ENCODE measurements at places on chromosomes 2 and 18. TPM values are rescaled to one million over a fixed set of nuclear protein-coding genes. Genes with fewer than 3 reads are reported as not detected.

DNA sequence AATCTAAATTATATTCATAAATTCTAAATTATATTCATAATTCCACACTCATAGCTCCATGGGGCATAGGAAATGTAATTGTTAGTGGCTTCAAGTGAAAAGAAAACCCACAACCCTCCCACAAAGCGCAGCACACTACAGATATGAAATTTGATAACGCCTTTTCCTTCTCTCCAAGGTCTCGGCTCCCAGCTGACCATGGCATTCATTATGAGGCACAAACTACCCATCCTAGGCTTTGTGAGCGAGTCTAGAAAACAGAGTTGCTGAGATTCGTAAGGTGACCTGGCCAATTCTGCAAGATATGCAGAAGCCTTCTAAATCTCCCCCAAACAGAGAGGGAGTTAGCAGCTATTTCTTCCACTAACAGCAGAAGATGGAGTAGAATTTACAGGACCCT is 5.4 kb downstream of the NPPC start:
- DNase-seq: no peak

DNA sequence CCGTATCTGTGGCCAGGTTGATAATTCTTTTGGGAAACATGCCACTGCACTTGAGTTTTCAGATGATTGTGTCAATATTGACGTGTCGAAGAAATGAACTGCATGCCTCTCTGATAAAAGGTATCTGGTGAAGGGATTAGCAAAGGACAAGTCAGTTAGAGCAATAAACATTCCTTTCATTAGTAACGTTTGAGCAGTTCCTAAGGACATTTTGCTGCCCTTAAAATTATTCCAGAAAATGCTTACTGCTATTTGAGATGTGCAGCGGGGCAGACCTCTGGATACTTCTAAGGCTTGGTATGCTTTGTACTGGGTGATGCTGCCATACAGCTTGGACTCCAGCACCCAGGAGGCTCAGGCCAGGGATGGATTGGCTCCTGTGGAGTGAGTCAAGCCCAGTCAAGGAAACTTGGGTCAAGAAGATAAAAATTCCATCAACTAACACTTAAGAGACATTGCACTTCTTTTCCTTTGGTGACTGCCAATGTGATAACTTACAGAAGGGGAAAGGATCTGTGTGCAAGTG is 166.7 kb downstream of the FHOD3 start:
- DNase-seq: no peak

The SPDYA gene
- 0.13 TPM for total RNA-seq

GRCh38 chr18:64851726-64852125 is 702.8 kb upstream of the LINC00305 start:
- no peak for DNase-seq

DNA sequence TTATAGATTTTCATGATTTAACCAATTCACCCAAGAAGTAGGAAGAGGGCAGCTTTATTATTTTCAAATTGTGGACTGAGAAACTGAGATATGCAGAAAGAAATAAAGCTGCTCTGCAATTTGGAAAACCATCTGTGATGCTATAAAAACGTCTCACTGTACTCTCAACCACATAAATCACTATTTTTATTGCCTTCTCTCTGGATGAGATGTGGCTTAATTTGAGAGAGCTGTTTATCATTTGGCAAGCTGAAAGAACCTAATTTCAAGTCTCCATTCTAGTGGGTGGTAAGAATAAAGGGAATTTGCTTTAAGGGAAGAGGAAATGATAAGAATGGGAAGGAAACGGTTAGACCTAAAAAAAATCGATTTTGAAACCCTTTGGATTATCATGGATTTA is 49.9 kb upstream of the CYP1B1 start:
- DNase-seq: no peak

- DNase-seq: no peak
Measured at GRCh38 chr18:67977067-67977616, 460.6 kb upstream of the DSEL start.

The GATA6 gene
- total RNA-seq: 11.7 TPM

GRCh38 chr2:162025121-162025911 is 48.7 kb downstream of the DPP4 start:
- DNase-seq: no peak

- DNase-seq: no peak
Measured at GRCh38 chr2:171626949-171627348, 60.3 kb upstream of the DYNC1I2 start.

- DNase-seq: no peak
Measured at GRCh38 chr2:131092458-131093005, 728 bp downstream of the FAM168B start.

The FLACC1 gene
- total RNA-seq: 0.55 TPM

- peak; percentile 73 for DNase-seq
Measured at GRCh38 chr2:102103992-102104871, 38.3 kb upstream of the IL1R1 start.

- DNase-seq: no peak
Measured at GRCh38 chr2:176494949-176495353, 225.7 kb downstream of the MTX2 start.

- DNase-seq: no peak
Measured at GRCh38 chr2:6237039-6237660, 545.0 kb downstream of the SOX11 start.

GRCh38 chr2:43605079-43605655 is 9.3 kb upstream of the THADA start:
- DNase-seq: no peak

GRCh38 chr2:226179010-226179409 is 620.6 kb downstream of the IRS1 start:
- DNase-seq: no peak

- peak; percentile 55 for DNase-seq
Measured at GRCh38 chr2:207768866-207769596, 675 bp downstream of the FZD5 start.

GRCh38 chr2:129293326-129293725 is 686.1 kb upstream of the RAB6C start:
- no peak for DNase-seq

The SALL3 gene
- total RNA-seq: not detected

The SLC5A7 gene
- total RNA-seq: not detected

DNA sequence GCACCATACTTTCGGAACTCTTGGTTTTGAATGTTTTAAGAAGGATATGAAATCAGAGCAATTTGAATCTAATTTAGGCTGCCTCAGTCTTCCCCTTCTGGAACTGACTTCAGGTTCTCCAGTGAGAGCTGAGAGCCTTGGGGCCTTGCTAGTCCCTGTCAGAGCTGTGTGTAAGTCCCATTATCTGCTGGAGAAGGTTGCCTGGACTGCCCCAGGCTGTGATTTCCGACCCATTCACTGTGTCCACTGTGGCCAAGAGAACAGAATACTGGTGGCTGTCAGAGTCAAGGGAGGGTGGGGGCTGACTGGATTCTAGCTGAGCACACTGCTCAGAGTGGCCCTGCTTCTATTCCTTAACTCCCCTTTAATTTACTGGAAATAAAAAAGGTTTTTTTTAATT is 278.0 kb downstream of the KCNS3 start:
- no peak for DNase-seq

The RFX8 gene
- not detected for total RNA-seq

DNA sequence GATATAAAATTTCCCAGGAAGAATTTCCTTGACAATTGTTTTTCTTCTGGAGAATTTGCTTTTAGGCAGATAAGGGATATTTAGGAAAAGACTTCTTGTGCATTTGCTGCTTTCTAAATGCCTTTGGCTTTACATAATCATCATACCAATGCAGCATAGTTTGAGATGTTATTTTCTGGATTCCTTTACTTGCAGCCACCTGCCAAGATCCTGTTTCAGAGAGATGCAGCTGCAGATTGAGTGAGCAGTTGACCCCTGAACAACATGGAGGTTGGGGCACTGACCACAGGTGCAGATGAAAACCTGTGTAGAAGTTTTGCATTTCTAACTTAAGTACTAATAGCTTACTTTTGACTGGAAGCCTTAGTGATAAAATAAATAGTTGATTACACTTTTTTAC is 257.9 kb downstream of the RPIA start:
- no peak for DNase-seq

GRCh38 chr2:189124175-189124574 is 55.4 kb downstream of the COL5A2 start:
- no peak for DNase-seq

The SKOR2 gene
- total RNA-seq: not detected

DNA sequence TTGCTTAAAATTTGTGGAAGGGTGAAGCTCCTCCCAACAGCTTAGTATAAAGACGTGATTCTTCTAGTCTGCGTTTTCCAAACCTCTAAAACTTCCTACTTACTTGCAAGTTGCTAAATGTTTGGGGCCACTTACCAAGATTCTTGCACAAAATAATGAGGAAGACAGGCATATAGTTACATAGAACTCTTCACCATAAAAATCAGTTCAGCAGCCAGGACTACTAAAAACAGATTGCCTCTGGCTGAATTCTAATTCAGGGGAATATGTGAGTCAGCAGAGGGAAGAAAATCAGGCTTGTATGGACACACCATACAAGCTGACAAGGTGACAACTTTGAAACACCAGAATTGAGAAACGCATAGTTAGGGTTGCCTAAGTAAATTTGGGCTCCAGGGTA is 2.8 kb upstream of the PEX13 start:
- no peak for DNase-seq

The SCLY gene
- total RNA-seq: 40.6 TPM

DNA sequence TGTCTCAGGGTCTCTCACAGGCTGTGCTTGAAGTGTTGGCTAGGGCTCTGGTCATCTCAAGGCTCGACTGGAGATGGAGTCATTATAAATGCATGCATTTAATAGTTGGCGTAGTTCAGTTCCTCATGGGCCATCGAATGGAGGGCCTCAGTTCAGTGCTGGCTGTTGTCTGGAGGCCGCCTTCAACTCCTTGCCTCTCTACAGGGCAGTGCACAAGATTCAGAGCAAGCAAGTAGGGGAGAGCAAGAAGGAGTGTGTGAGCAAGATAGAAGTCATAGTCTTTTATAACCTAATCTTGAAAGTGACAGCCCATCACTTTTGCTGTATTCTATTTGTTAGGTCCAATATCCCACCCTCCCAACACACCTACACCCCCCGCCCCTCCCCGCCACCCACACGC is 137.5 kb downstream of the BABAM2 start:
- no peak for DNase-seq

DNA sequence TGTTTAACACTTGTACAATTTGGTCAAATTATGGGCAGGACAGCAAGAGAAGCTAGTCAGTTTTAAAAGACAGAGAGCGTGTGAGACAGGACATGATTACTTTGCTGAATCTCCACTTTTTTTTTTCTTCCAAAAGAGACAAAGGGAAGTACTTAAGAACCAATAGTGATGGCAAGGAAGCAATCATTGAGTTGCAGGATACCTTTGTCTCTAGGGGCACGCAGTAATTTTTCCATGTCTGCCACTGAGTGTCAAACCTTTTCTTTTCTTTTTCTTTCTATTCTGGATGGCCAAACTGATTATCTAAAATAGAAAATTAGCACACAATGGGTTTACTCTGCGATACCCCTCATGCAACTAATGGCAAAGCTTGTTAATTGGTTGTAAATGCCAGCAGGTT is 533.0 kb downstream of the PLCL1 start:
- no peak for DNase-seq

- no peak for DNase-seq
Measured at GRCh38 chr2:105627534-105627933, 117.2 kb upstream of the NCK2 start.

DNA sequence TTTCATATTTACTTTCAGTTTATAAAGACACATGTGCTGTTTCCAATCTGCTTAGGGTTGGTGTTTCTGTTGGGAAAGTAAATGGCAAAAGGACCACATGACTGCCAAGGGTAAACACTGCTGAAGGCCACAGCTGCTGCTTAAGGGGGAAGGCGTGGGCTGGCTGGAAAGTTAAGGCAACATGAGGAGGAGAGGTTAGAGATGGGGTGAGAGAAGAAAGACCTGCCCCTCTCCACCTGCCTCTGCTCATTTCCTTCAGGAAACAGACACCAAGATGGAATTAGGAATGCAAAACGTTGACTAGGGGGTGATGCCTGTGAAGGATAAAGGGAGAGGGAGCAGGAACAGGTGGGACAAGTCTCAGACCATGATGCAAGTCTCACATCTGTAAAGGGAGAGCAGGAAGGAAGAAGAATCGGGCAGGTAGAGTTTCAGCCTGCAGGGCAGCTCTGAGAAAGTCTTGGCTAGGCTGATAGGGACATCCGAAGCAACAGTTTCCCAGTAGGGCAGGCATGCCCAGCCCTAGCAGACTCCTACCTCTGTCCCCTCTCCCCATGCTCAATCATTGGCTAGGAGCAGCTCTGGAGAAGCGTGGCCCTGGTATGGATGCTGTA is 86.0 kb downstream of the CDC42EP3 start:
- no peak for DNase-seq

GRCh38 chr2:140650825-140651224 is 1480.0 kb downstream of the LRP1B start:
- no peak for DNase-seq

The ATF2 gene
- total RNA-seq: 22.5 TPM

The UGT1A4 gene
- 454 TPM for total RNA-seq

The UGT1A1 gene
- total RNA-seq: 152 TPM

The PCBP1 gene
- 161 TPM for total RNA-seq

GRCh38 chr18:56067214-56067894 is 479.4 kb upstream of the TCF4 start:
- no peak for DNase-seq

- no peak for DNase-seq
Measured at GRCh38 chr18:13872932-13873331, 42.4 kb downstream of the MC2R start.

DNA sequence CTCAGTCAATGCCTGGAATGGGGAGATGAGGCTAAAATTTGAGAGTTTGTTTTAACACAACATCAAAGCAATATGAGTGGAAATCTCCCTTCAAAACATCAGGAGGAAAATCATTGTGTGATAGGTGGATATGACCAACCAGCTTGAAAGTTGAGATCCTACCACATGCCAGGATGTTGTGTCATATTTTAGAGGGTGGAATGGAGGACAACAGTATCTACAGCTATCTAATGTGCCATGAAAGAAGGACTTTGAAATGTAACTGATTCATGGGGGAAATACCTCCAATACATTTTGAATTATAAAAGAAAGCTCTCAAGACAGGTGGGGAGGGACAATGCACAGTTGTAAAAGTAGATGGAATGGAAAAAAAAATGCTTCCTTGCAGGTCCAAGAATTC is 87.8 kb downstream of the SP100 start:
- DNase-seq: no peak

The CABYR gene
- total RNA-seq: not detected

The FEV gene
- not detected for total RNA-seq

GRCh38 chr2:36549165-36549574 is 48.8 kb downstream of the FEZ2 start:
- no peak for DNase-seq

The KCTD1 gene
- total RNA-seq: 5.0 TPM

DNA sequence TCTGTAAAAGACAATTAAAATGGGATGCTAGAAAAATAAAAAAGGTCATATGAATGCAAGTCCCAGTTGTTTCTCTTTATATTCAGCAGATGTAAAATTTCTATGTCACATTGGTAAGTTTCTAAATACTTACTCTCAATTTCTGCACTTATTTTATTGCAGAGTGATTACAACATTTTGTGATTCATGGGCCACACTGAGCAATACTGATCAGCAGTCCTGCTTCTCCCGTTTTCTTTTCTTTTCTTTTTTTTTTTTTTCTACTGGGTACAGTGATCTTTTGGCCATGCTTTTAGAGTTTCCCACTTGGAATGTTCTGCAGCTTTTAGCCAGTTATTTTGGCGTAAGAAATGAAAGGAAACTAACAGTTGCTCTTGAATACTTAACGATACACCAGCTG is 38.8 kb downstream of the LIMS1 start:
- no peak for DNase-seq

All from left lobe of liver (tissue), 2 donors.